CD8-positive, alpha-beta T cell (primary cell): ENCODE measurements at places on chromosomes 16 and 17.

GRCh38 chr17:57142925-57143324, 57.9 kb downstream of the AKAP1 start:
- DNase-seq, result no peak

GRCh38 chr16:9060225-9060624, 31.2 kb upstream of the HAPSTR1 start:
- no peak for DNase-seq

- DNase-seq, result no peak
Measured at GRCh38 chr16:66298006-66298405, 68.5 kb upstream of the CDH5 start.

GRCh38 chr17:12917399-12917798, 100.4 kb downstream of the ELAC2 start:
- DNase-seq, result no peak

GRCh38 chr17:81053041-81053970, 18.4 kb downstream of the BAIAP2 start:
- no peak for DNase-seq
